ENCODE measurements at places on chromosomes 11 and 22.

GRCh38 chr11:104858882-104859775, 39.1 kb downstream of the CASP12 start:
- DNase-seq = no peak

DNA sequence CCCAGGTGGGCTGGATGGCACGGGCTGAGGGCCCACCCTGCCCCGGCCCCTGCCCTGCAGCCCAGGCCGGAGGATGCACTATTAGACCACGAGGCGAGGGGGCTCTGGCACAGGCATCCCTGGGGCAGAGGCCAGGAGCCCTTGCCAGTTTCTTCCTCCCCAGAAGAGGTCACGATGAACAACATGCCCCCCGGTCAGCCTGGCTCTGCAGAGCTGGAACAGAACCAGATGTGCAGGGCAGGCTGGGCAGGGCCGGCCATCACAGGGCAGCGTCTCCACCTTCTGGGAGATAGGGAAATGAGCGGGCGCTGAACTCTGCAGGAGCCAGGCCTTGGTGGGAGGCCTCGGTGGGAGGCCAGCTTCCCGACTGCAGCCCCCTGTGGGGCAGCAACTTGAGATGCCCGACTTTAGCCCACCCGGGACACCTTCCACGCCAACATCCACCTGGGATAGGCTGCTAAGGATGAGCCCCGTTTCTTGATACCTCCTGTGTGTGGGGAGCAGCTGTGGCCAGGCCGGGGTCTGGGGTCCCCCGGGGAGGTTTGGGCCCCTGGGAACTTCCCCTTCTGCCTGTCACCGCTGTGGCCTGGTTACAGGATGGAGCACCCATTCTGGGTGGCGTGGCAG, 21.8 kb upstream of the GNB1L start:
- no peak for DNase-seq

GRCh38 chr11:290621-291231, 1.8 kb downstream of the PGGHG start:
- DNase-seq = no peak

GRCh38 chr11:6703247-6704063, 20.3 kb upstream of the MRPL17 start:
- peak; percentile 28 for DNase-seq

DNA sequence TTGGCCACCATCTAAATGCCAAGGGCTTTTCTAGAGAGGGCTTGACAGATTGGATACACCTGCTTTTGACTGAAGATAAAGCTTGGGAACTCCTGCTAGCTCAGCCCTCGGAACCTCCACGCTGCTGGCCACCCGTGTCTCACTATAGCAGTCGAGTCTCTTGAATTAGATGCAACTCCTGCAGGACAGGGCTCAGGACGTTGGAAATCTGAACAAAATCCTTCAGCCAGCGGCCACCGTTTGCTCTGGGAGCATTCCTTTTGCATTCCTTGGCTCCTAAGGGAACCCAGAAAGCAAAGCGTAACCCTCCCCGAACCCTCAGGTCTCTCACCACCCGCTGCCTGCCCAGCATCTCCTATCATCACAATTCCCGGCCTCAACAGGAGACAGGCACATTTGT, 77.8 kb downstream of the GRIK4 start:
- DNase-seq = no peak

GRCh38 chr22:31276426-31277167, 15.7 kb downstream of the PIK3IP1 start:
- DNase-seq = no peak

DNA sequence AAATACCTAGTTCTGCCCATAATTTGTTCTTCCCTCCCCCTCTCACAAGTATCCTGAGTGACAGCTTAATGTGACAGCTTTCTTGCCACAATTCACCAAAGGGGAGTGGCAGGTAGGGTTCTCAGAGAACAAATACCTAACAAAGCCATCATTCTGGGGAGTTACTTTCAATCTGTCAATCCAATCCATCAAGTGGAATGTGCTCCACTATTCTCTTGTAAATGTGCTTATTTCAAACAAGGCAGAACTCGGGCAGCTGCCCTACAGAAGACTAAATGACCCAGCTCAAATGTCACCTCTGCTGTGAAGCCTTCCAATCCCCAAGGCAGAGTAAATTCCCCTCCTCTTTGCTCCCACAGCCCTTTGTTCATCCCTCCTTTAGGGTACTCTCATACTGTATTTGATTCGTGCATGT, 27.8 kb downstream of the LGR4 start:
- DNase-seq = no peak

DNA sequence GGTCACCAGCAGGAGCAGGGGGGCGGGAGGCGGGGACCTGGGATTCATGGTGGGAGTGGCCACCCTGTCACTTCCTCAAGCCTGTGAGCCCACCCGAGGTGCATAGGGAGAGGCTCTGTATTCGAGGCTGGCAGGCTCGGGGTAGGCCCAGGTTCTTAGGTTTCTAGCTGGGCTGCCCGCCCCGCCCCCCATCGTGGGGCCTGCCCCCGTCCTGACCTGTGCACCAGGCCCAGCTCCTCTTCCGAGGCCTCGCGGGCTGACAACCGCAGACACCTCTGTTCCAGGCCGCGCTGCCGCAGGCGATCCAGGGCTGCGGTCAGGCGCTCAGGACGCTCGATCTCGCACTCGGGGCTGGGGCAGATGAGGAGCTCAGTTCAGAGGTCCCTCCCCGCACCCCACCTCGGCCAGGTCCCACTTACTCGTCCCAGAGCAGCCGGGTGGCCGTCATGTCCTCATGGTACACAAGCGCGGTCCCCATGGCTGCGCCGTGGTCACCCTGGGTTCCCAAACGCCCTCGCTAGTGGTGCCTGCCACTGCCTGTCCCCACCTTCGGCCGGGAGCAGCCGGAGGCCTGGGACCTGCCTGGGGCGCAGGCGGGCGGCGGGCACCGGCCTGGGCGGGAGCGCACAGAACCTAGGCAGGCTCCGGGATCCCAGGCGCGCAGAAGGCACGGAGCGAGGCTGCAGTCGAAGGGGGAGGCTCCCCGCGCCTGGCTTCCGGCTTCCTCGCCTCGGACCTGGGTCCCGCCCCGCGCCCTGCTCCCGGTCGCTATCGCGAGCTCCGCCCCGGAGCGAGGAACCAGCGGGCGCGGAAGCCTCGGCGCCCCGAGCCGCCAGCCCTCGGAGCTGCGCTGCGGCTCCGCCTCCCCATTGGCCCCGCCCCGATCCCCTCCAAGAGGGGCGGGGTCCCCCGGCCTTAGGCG, at the start of gene HDAC10:
TSS of gene HDAC10 (minus strand) at position 711 of the 922 bp plus-strand sequence. CDS start at position 478, 233 bp downstream.
- peak; percentile 85 for DNase-seq

DNA sequence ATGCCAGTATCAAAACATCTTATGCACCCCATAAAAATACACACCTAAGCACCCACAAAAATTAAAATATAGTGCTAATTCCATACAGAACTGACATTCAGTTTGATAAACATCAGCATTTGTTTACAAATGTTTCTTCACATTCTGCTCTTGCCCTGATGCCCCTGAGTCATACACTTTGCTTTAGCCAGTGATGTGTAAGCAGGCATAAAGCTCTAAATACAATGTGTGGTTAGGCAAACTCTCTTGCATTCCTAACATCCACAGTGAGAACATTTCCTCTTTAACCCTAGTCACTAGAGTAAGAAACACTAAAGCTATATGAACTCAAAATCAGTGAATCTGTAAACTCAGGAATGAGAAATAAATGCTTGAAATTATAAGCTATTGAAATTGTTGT, 1060.7 kb downstream of the FAM181B start:
- DNase-seq = no peak

- no peak for DNase-seq
Measured at GRCh38 chr11:1559111-1559951, 12.7 kb downstream of the DUSP8 start.

- DNase-seq = no peak
Measured at GRCh38 chr11:78595436-78596130, 20.9 kb upstream of the NARS2 start.

- DNase-seq = no peak
Measured at GRCh38 chr22:30557243-30557642, 10.7 kb upstream of the SEC14L6 start.

DNA sequence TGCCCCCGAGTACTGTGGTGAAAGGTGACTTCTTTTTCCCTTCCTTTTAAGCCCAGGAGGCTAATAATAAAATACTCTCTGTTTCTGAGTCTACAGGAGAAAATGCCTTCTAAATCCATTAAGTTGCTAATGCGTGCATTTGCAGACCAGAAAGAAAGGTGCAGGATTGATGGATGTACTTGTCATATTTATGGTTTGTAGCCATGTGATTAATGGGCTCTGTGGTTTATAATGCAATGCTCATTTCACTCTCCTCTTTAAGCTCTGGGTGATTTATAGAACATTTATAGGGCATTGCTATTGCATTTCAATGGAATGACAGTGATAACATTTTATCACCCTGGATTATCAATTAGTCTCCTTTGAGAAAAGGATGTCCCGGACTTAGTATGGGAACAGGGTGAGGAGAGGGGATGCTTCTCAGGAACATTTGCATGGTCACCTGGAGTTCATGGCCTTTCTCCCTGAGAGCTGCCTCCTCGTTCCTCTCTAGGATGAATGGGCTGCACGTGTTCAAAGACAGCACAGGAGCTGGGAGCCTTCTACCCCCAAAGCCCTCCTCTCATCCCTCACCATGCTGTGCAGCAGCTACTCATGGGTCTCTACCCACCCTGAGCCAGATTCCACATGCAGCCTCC, 82.8 kb upstream of the HMGXB4 start:
- no peak for DNase-seq

DNA sequence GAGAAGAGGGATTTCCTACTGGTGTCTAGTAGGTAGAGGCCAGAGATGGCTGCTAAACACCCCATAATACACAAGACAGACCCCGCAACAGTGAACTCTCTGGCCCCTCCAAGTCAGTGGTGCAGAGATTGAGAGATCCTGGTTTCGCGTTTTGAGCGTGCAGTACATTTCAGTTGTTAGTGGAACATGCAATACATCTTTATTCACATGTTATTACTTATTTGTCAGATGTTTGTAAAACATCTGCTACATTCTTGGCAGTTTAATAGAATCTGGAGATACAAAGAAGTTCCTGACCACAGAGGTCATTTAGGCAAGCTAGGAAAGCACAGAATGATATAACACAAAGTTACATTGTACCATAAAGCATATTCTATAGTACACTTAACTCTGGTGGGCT, 41.5 kb downstream of the ST3GAL4 start:
- no peak for DNase-seq

GRCh38 chr11:110529043-110529442, 99.3 kb downstream of the FDX1 start:
- peak; percentile 12 for DNase-seq

- no peak for DNase-seq
Measured at GRCh38 chr11:23320131-23320530, 459.9 kb upstream of the CCDC179 start.

DNA sequence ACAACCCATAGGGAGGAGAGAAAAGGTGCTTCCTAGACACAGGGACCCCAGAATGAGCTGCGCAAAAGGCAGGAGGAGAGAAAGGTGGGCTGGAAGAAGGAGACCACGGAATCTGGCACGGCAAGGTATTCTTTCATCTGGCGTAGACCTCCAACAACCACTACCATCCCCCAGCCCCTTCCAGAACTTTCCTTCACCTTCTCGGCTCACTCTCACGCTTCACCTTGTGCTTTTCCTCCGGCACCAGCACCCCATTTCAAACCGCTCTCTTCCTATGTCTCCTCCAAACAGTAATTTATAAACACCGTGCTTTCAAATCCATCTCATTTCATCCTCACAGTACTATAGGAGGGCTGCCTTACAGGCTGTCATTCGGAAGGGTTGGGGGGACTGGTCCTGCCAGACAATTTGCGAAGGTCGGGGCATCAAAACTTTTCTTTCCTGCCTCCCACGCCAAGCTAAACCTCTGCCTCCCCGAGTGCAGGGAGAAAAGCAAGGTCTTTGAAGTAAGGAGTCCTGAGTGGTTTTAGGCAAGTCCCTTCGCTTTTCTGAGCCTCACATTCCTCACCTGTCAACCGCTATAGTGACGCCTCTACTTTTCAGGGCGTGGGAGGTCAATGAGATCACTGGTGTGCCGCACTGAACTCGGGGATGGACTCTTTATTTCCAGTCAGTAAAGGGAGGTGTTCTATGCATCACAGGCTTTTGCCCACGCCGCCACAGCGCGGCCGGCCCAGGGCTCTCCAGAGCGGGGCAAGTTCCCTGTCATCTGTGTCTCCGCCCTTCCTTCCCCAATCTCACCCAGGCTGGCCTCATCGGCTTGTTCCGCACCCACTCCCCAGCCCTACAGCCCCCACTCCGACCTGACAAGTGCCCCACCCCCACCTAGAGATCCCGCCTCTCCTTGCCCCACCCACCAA, 800 bp downstream of the KCTD21 start:
- no peak for DNase-seq

DNA sequence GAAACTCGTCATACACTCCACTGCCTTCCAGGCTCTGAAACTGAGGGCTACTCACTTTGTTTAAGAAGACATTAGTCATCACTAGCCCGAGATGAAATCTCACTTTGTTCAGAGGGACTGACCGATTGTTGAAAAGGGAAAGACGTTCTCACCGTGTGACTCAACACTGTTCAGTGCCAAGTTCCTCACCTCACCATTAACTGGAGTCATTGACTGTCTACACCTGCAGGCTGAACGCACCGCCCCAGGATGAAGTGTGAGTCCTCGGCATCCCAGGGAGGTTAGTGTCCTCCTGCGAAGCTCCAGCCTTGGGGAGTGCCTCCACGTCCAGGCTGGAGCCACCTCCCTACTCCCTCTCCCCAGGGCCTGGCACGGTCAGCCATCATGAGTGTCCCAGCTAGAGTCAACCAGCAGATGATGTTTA, 30.4 kb downstream of the FADD start:
- no peak for DNase-seq

GRCh38 chr11:59944720-59945119, 6.5 kb downstream of the OOSP1 start:
- DNase-seq = no peak

GRCh38 chr11:8650401-8650990, 32.0 kb downstream of the TRIM66 start:
- no peak for DNase-seq

GRCh38 chr11:105042178-105042577, 3.0 kb downstream of the CARD16 start:
- no peak for DNase-seq

DNA sequence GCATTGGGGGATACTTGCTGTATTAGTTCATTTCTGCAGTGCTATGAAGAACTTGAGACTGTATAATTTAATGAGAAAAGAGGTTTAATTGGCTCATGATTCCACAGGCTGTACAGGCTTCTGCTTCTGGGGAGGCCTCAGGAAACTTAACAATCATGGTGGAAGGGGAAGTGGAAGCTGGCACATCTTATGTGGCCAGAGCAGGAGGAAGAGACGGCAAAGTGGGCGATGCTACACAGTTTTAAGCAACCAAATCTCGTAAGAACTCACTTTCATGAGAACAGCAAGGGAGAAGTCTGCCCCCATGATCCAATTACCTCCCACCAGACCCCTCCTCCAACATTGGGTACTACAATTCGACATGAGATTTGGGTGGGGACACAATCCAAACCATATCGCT, 55.1 kb downstream of the TMPRSS5 start:
- DNase-seq = no peak

DNA sequence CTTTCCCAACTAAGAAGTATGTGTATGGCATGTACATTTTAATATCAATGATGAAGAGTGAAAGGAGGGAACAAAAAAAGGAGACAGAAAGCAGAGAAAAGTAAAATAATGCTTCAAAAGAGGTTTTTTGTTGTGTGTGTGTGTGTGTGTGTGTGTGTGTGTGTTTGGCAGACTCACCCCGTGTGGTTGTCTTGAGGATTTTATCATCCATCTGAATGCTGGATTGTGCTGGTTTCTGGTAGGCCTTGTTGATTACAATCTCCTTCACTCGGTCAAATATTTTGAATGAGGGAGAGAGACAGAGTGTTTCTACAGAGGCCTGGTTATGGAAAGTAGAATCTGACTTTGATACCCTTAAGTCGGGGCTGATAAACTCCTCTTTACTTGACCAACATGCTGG, 128.5 kb downstream of the ENTHD1 start:
- no peak for DNase-seq

- DNase-seq = no peak
Measured at GRCh38 chr11:131409345-131409744, 38.9 kb downstream of the NTM start.

Measured in activated CD4-positive, alpha-beta T cell treated with anti-CD3 and anti-CD28 coated beads, Interleukin-2, Interleukin-4, amounts not matched to agents 100 ng/mL and 50 ng/mL, durations not matched to agents 16 hours and 8 hours (primary cell).